ENCODE measurements at places on chromosomes 4 and X.

- DNase-seq: no peak
Measured at GRCh38 chrX:69919749-69920148, 130.0 kb downstream of the AWAT2 start.

GRCh38 chrX:75107863-75108509 is 48.1 kb downstream of the ABCB7 start:
- DNase-seq: no peak

DNA sequence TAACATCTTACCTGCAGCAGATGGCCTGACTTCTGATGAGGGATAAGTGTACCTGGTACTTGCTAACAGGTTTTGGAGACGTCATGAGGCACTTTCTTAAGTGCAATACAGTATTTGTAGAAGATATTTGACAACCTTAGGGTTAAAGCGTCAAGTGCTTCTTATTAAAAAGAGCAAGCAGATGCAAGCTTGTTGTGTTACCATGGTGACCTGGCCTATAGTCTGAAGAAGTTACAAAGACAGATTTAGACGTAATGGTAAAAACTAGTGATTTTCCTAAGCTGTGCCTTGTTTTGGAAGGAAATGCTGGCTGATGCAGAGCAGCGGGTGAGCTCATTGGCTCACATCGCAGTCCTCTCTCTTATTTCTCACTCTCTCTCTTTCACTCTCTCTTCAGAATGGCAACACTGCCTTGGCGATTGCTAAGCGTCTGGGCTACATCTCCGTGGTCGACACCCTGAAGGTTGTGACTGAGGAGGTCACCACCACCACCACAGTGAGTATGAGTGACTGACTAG is 243.6 kb downstream of the ANK2 start:
- DNase-seq: no peak

- DNase-seq: no peak
Measured at GRCh38 chr4:79250887-79251286, 75.0 kb downstream of the NAA11 start.

- no peak for DNase-seq
Measured at GRCh38 chr4:151530230-151530629, 121.3 kb downstream of the FHIP1A start.

- DNase-seq: no peak
Measured at GRCh38 chrX:106437407-106437806, 174.4 kb upstream of the RADX start.

- DNase-seq: no peak
Measured at GRCh38 chr4:69610484-69610883, 29.0 kb downstream of the UGT2A2 start.

- DNase-seq: no peak
Measured at GRCh38 chr4:74654230-74654681, 140.1 kb downstream of the BTC start.

- no peak for DNase-seq
Measured at GRCh38 chrX:46444011-46444410, 101.2 kb downstream of the ZNF674 start.

DNA sequence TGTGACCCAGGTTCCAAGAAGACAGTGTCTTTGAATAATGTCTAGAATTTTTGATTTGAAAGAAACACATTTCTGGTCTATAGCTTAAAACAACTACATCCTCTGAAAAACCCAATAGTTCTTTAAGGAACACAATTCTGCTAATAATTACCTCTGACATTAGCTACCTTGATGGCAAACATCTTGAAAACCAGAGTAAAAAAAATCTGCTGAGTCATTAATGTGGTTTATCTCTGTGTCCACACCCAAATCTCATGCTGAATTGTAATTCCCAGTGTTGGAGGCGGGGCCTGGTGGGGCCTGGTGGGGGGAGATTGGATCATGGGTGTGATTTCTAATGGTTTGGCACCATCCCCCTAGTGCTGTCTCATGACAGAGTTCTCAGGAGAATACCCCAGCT is 1233.8 kb downstream of the NLGN4X start:
- DNase-seq: no peak

GRCh38 chrX:104567506-104567905 is 1.5 kb downstream of the IL1RAPL2 start:
- no peak for DNase-seq

- DNase-seq: no peak
Measured at GRCh38 chr4:119715490-119716445, 87.2 kb upstream of the PDE5A start.

GRCh38 chrX:9644335-9644734 is 121.3 kb downstream of the GPR143 start:
- DNase-seq: peak; percentile 28

- no peak for DNase-seq
Measured at GRCh38 chr4:73247100-73247499, 11.5 kb downstream of the ANKRD17 start.

Measured in Kasumi-1 (cell line).